ENCODE measurements at places on chromosomes 4 and X. TPM values are rescaled to one million over a fixed set of nuclear protein-coding genes. Genes with fewer than 3 reads are reported as not detected.

The NAP1L2 gene
- 0.59 TPM for total RNA-seq

The FGF16 gene
- total RNA-seq = not detected

The TMEM35A gene
- 4.2 TPM for total RNA-seq

The BEX5 gene
- total RNA-seq = not detected

The IBSP gene
- total RNA-seq = not detected

The ESX1 gene
- total RNA-seq = not detected

The GAGE13 gene
- not detected for total RNA-seq

The LRCH2 gene
- total RNA-seq = 19.7 TPM

The PRR32 gene
- not detected for total RNA-seq

The CWH43 gene
- not detected for total RNA-seq

The MAGEE2 gene
- total RNA-seq = not detected

The SLC10A4 gene
- not detected for total RNA-seq

The SORBS2 gene
- 15.8 TPM for total RNA-seq

The AMBN gene
- total RNA-seq = not detected

The GPRASP1 gene
- 3.7 TPM for total RNA-seq

The MAP7D3 gene
- 15.7 TPM for total RNA-seq

The P2RY8 gene
- under 0.01 TPM for total RNA-seq

The SLC25A53 gene
- 9.1 TPM for total RNA-seq

The BMP3 gene
- 0.05 TPM for total RNA-seq

The DCAF8L1 gene
- not detected for total RNA-seq

The C4orf36 gene
- total RNA-seq = not detected

The SHROOM4 gene
- 2.4 TPM for total RNA-seq

The MGST2 gene
- 10.4 TPM for total RNA-seq

The HSD17B13 gene
- total RNA-seq = 0.30 TPM

The IL13RA1 gene
- total RNA-seq = 96.5 TPM

The BMX gene
- total RNA-seq = 0.30 TPM

The NAP1L3 gene
- 19.3 TPM for total RNA-seq

The F11 gene
- not detected for total RNA-seq
